ENCODE measurements at places on chromosomes 13 and 19.

DNA sequence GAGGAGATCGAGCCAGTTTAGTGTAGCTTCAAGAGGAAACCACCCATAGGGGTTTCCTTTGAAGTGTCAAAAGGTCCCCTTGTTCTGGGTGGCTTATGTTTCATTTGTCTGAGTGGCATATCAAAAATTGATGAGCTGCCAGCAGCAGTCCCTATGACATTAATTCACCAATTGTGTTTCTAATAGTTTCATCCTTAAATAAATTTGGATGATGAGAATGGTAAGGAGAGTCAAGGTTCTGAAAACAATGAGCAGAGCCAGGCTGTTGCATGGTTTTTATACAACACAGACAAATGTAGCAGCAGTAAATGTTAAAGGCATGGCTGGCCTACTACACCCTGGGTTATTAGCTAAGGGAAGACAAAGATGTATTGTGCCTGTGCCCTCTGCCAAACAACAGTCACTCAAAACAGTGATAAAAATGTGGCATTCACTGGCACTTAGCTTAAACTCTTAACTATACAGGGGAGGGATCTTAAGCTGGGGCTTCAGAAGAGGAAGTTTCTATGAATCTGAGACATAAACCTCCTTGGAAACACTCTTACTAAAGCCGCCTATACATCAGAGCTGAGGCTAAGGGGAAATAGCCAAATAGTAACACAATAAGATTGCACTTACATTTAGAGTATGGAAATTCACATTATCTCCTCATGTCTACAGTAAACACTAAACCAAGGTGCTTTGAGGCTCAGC is 200.5 kb downstream of the POU4F1 start:
- DNase-seq: no peak

- DNase-seq: no peak
These were observed 566 bp downstream of the HMG20B start for GRCh38 chr19:3573162-3573857.

DNA sequence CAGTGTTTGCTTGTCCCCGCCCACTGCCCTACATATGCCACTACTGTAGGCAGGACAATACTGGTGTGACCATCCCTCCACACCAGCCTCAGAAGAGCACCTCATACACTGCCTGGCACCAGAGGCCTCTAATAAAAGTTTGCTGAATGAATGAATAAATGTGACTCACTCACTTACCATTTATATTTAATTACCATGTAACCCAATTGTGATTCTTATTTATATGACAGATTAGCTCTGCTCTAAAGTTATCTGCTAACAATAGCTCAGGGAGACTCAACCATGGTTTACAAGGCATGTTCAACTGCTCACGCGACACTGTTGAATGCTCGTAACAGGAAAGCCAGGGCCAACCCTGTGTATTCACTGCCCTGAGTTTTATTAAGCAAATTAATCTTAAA is 66.0 kb upstream of the DOCK9 start:
- no peak for DNase-seq

DNA sequence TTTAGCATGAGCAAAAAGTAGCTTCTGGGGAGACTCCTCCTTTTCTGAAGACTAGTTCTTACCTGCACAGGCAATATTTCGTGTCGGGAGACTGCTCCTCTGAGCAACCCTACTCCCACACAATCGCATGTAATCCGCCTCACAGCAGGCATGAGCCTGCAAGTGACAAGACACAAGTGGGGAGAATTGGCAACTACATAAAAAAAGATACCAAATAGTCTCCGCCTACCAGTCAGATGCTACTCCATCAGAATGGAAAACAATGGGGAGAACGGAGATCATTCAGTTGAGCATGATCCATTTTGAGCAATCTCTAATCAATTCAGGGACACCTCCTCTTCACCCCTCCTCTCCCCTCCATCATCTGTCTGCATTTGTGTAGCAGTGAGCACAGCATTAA is 321.0 kb downstream of the COG6 start:
- no peak for DNase-seq

GRCh38 chr19:16869331-16869972 is 19.3 kb upstream of the F2RL3 start:
- DNase-seq: no peak

- DNase-seq: no peak
These were observed 805.7 kb downstream of the PCDH9 start for GRCh38 chr13:66424422-66424821.

DNA sequence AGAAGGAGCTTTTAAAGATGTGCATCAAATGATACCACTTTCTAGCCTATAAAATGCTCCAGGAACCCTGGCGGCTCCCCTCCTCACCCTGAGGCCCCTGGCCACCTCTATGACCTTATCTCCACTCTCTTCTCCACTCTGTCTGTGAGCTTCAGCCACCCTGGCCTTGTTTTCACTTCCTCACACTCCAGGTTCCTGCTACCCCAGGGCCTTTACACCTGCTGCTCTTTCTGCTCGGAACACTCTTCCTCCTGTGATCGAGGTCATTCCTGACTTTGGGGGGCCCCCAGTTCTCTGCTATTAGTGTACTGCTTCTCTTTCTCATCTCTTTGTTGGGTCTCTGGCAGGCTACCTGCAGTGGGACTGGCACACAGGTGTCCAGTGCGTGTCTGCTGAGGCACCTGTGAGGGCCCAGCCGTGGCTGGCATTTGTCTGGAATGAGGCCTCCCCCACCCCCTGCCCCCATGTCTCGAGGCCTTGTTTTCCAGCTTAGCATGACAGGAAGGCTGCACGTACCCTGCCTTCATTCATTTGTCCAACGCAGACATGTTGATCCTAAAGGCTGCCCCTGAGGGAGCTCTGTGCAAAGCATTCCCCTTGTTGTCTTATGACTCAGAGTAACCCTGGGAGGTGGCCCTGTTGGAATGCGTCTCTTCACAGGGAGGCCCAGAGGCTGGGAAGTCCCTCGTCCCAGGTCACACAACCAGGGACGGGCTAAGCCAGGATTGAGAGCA is 2.3 kb downstream of the DDA1 start:
- DNase-seq: no peak

- DNase-seq: no peak
These were observed 71.4 kb downstream of the EFNB2 start for GRCh38 chr13:106464076-106464475.

DNA sequence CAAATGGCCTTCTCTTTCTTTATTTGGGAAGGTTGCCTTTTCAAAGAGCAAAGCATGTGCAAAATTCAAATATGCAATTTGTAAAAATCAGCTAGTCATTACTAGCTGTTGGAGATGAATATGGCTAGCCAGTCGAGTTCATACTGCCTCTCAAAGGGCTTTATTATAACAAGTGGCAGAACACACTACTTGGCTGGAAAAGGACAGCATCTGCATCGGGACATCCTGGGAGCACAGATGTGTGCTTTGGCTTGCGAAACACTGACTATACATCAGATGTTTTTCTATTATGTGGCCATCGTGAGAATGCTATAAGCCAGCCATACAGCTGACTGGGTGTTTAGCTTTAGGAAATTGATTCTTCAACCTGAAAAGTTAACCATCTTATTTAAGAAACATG is 424.2 kb downstream of the KCTD12 start:
- DNase-seq: no peak

GRCh38 chr13:46267166-46267565 is 55.4 kb downstream of the LRRC63 start:
- no peak for DNase-seq

DNA sequence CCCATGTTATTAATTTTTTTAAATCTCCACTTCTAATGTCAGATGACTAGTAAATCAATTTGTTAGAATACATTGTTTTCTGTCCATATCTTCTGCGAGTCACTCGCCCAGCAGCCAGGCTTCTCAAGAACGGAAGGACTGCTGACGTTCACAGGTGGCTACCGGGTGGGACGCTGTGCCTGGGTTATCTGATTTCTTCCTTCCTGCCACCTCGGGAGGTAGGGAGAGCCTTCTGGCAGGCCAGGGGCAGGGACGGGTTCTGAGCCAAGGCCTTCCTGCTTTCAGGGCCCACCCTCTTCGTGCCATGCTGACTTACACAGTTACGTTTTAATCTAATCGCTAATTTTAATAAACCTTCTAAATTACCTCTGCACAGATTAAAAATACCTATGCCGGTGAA is 7.9 kb upstream of the C1QTNF9 start:
- no peak for DNase-seq

- no peak for DNase-seq
These were observed 668.4 kb downstream of the DIAPH3 start for GRCh38 chr13:59495299-59495698.

DNA sequence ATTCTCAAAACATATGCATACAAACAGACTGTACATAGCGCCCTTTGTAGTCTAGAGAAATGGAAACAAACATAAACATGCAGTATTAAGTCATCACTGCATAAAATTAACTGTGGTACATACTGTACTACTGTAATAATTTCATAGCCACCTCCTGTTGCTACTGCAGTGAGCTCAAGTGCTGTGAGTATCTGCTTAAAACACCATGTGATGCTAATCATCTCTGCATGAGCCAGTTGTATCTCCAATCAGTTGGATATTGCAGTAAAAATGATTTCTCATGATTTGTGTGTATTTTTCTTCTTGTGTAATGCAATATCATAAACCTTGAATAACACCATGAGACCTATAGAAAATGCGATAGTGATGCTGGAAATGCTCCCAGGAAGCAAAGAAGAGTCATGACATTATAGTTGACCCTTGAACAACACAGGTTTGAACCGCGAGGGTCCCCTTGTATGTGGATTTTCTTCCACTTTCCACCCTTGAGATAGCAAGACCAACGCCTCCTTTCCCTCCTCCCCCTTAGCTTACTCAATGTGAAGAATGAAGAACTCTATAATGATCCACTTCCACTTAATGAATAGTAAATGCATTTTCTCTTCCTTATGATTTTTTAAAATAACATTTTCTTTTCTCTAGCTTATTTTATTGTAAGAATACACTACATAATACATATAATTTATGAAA is 4.1 kb downstream of the TNFSF13B start:
- DNase-seq: no peak

DNA sequence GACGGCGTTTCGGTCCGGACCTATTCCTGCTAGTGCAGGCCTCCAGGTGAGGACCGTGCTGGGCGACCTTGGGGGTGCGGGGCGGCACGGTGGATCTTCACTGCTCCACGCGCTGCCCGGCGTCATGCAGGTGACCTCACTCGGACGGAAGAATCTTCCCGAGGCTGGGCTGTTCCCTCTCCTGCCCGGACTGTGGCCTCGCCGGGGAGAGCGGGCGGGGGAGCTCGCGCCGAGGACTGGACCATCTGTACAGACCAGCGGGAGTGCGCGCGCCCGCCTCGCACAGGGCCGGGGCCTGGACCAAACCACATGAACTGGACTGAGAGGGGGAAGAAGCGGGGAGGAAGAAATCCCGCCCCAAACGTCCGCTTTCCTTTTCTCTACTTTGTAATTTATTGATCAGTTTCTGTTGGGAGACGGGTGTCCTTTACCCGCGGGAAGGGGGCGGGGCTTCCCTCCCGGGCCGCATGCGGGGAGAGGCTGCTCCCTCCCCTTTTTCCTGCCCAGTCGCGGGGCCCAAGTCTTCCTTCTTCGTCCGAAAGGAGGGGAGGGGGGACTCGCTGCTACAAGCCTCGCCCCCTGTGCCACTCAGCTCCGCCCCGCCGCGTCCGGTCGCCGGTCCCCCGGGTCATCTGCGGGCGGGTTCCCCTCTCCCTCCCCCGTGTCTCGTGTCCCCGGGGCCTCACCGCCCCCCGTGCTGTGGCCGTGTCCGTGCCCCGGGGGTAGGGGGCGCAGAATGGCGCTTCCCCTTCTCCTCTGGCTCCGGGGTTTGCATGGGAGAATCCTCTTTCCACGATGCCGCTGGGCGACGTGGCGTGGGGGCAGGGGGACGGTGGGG is 4.9 kb downstream of the HRC start:
- no peak for DNase-seq

Data from stimulated activated CD8-positive, alpha-beta memory T cell treated with anti-CD3 and anti-CD28 coated beads, Interleukin-4, amount 100 ng/mL, for 1 hour (primary cell).